Mesothelial cell of epicardium (in vitro differentiated cells): ENCODE measurements at places on chromosomes 2 and 18.

GRCh38 chr2:136131484-136131960, 13.6 kb upstream of the CXCR4 start:
- no peak for DNase-seq

GRCh38 chr18:2651981-2652380, 3.5 kb upstream of the SMCHD1 start:
- no peak for DNase-seq

GRCh38 chr2:181616715-181617114, 40.2 kb downstream of the CERKL start:
- DNase-seq = no peak

DNA sequence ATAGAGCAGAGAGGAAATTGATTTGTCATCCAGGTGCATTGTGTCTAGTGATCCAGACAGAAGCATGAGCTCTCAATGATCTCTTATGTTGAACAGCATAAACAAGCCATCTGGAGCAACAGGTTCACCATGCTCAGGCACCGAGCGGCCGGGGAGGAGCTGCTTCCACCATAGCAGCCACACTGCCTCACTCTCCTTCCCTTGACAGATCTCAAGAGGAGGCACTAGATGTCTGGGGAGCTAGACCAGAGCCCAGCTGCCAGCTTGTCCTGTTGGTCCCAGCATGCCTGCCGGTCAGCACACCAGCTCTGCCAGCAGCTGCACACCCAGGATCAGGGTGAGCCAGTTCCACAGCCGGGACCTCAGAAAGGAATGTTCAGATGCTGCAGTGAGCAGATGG, 17.5 kb upstream of the LONRF2 start:
- no peak for DNase-seq

DNA sequence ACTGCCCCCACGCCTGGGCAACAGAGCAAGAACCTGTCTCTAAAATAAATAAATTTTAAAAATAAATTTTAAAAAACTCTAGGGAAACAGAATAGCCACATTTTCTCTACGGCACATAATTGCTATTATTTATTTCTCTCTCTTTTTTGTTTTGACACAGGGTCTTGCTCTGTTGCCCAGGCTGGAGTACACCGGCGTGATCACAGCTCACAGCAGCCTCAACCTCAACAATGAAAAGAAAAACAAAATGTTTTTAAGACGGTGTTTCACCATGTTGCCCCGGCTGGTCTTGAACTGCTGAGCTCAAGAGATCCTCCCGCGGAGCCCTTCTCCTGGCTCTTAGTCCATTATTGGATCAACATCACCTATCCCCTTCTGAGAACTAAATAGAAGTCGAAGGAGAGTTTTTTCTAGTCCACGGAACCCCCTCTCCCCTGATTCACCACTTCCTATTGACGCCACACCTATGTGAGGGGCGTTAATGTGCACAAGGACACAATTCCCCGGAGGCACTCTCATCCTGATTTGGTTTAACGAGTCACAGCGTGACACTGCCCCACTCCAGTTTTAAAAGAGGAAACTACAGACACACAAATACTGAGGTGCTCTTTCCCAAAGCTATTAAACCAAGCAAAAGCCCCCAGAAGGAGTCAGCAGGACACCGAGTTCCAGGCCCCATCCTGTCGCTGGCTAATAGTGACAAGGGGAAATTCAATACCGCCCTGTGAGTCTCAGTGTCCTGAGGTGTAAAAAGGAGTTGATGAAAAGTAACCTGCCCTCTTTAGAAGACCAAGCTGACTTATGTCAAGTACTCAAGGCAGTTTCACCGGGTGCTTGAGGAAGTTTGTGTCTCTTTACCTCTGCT, 1.1 kb downstream of the NPC1 start:
- DNase-seq = no peak

GRCh38 chr2:160028431-160029269, 33.8 kb downstream of the PLA2R1 start:
- no peak for DNase-seq

DNA sequence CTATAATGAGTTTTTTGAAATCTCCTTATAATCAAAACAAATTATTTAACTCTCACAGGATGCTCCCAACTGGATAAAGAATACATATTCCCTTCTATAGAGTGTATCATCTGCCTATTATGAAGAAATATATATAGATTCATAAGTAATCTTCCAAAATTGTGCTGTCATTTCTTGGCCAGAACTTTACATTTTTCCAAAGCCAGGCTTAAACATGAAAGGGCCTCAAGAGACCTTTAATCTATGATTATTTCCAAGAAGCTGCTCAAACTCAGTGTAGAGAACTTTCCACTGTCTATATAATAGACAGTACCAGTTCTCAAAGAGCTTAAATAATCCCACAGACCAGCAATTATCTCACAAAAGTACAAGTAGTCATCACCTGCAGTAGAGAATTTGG, 211.0 kb downstream of the AKAIN1 start:
- no peak for DNase-seq

- DNase-seq = peak; percentile 36
These were observed 124.0 kb downstream of the SMAD7 start for GRCh38 chr18:48826806-48827205.

- DNase-seq = no peak
These were observed 53.9 kb downstream of the SH3BP4 start for GRCh38 chr2:235005603-235006259.

GRCh38 chr18:79544386-79544963, 135.1 kb upstream of the CTDP1 start:
- no peak for DNase-seq

GRCh38 chr2:145760781-145761649, 1241.1 kb upstream of the ZEB2 start:
- DNase-seq = no peak

DNA sequence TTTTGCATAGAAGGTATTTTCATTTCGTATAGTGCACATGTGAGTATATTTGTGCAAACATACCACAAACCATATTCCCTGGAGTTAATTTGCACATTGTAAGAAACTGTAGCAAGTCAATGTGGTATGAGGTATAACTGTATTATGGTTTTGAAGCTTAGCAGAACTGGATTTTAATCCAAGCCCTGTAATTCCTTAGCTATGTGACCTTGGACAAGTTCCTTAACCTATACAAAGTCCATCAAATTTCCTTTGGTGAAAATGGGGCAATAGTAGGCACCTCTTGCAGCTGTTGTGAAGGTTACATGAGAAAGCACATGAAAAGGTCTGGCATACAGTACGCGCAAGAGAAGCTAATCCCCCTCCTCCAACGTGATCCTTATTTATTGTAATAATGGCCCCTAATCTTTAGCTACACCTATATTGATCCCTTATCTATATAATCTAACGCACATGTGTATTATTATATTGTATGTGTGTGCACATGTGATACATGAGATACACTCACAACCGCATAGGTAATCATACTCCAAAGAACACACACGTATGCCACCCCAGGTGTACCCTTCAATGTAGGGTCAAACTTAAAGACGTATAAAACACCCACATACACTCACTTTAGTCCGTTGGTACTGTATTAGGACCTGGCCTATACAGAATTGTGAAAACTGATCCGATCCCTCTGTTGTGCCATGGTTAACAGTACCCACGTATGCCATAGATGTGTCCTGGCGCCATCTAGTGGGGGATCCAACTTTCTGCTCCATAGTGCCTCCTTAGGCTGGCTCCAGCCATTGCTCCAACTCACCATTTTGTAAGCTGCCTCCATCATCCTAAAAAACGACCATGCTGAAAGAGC, 402.9 kb upstream of the SLC14A2 start:
- peak; percentile 27 for DNase-seq

DNA sequence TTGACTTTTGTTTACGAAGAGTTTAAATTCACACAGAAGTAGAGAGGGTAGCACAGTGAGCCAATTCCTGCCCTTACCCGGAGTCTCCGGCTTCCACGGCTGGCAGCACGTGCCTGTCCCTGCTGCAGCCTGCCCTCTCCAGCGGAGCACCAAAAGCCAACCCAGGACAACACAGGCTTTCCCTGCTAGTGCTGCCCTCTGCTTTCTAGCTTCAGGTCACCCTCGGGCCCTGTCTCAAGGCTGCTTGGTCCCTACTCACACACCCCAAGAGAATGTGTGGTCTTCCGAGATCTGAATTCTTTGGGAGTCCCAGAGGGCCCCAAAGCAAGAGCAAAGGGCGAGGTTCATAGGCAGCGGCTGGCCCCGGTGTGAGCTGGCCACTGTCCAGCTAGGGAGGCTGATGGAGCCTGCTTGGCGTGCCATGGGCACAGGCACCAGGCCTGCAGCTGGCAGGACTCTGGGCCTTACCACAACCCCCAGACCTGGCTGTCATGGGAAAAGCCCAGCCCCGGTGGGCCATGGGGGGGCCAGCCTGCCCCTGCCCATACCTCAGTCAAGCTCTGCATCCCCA, 7.0 kb upstream of the HS6ST1 start:
- no peak for DNase-seq

- no peak for DNase-seq
These were observed 38.1 kb downstream of the TMEM131 start for GRCh38 chr2:97957432-97958183.

DNA sequence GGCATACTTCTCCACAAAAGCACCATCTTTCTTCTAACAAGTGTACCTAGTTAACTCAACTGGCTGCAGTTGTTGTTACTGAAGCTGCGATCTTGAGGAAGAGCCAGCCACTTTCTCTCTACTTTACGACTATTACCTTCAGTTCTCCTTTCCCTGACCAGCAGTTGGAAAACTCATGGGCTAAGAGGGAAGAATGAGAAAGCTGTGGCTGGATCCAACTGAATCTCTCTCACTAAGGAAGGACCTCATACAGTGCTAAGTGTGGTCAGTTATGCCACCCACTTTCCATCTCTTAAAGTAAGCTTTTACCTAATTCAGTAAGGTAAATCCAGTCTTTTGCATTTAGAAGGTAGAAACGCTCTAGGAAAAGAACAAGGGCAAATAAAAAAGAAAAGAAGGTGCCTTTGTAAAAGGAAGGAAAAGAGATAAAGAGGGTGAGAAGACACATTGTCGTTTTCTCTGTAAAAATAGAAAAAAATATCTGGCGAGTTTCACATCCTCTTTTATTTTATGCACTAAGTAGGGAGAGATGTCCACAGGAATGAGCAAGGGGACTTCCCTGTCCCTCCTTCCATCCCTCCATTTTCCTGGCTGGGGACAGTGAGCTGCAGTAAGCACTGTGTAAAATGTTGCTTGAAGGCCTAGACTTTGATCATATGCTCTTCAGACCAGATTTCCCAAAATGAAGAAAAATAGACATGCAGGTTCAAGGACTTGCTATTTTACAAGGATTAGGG, 73.4 kb downstream of the PLEKHM3 start:
- DNase-seq = no peak

DNA sequence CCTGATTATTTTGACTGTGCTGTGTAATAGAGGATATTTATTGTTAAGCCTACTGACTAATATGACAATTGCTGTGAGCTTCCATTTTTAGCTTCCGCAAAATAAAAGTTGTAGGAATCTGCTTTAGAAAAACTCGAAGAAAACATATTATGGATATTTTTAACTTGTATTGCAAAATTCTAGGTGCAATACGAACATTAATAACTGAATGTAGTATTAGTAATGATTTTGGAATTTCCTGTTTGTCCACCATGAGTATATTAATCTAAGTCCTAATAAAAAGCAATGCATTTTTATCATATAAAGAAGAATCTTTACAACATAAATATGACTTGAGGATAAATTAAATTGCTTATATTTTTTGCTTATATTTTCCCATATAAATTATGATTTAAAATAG, 2.4 kb upstream of the DSC3 start:
- no peak for DNase-seq

DNA sequence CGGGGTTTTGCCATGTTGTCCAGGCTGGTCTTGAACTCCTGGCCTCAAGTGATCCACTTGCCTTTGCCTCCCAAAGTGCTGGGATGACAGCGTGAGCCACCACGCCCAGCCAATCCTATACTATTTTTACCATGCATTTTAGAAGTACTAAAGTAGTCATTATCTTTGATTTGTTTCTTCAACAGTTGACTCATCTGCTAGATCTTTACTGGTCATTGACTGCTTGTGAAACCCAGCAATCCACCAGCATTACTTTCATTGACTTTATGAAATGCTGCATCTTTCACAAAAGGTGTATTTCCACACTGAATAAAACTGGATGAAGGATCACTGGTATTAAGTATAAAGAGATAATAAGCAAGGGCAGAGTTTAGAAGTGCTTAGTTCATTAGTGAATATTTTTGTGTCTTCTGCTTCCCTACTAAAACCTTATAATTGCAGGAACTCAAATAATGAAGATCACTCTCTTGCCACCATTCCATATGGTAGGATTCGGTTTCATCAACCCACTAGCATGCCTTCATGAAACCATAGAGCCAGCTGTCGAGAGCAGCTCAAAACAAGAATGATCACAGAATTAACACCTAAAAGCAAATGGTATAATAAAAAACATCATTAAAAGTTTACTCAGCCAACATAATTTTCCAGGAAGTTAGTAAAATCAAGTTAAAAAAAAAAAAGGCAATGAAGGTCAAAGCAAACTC, 33.1 kb downstream of the IRS1 start:
- DNase-seq = no peak

GRCh38 chr2:143410082-143410897, 281.1 kb downstream of the ARHGAP15 start:
- DNase-seq = no peak

- no peak for DNase-seq
These were observed 408.2 kb upstream of the HS6ST1 start for GRCh38 chr2:128726911-128727310.

GRCh38 chr2:161976295-161976694, 97.7 kb downstream of the DPP4 start:
- no peak for DNase-seq

DNA sequence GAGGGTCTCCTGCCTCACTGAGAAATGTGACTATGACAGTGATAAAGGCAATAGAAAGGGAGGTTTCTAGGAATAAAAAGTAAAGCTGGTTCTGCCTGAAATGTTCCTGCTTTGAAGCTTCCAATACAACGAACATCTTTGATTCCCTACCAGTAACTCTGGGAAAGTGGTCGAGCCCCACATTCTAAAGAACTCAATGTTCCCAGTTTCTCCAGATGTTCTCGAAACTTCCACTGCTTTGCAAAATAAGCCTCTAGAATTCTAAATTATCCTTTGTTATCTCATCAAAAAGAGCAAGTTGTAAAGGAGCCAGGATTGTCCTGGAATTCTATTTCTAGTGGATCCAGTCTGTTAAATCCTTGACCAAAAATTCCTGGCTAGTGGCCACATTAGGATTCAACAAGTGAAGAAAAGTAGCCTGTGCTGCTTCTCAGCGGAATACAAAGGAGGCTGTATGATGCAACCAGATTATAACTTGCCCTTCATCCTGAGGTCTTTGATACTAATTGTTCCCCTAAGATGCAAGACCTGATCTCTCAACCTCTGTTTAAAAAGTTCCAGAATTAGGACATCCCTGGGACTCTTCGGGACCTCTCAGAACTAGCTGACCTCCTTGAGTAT, 8.4 kb downstream of the SCN7A start:
- DNase-seq = no peak

GRCh38 chr2:5535301-5535700, 156.9 kb upstream of the SOX11 start:
- no peak for DNase-seq

GRCh38 chr2:167860082-167860481, 387.3 kb downstream of the STK39 start:
- no peak for DNase-seq

GRCh38 chr18:54845787-54846186, 17.5 kb downstream of the RAB27B start:
- no peak for DNase-seq
